ENCODE measurements at places on chromosomes 4 and X.

DNA sequence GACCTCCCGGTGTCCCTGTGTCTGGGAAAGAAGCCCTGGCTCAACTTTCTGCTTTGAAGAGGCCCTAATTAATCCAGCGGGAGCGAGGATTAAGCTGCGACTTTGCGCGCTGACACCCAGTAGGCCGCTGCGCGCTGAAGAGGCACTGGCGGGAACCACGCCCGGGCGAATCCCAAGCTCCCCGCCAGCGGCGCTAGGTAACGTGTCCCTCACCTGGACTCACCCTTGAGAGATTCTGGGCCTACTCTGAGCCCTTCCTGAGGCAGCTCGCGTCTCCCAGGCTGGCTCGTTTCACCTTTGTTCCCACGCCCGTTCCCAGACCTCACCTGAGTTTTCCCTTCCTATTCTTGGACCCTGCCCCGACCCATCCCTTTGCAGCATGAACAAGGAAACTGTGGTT lies 616 bp upstream of the KLHL34 start:
- DNase-seq: no peak

GRCh38 chrX:103396186-103396585 lies 19.8 kb downstream of the BEX3 start:
- DNase-seq: no peak

GRCh38 chr4:13968723-13969122 lies 341.2 kb upstream of the BOD1L1 start:
- no peak for DNase-seq

- DNase-seq: no peak
These were observed 44.3 kb downstream of the NELFA start for GRCh38 chr4:1964443-1964842.

DNA sequence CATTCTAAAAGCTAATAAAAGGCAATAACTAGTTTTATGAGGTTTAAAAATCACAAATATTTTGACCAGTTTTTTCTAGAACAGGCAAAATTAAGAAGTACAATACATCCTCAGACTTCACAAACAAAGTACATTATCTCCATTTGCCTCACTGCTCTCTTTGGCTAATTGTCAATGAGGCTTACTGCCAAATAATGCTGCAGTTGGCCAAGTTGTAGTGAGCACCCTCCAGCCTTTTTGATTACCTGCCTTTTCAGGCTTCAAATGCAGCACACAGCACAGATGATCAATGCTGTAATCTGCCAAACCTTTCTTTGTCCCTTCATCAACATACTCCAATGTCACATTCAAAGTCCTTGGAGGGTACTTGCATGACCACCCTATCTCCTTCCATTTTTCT lies 605.2 kb downstream of the KLHL13 start:
- DNase-seq: no peak

GRCh38 chr4:119478446-119479179 lies 150.0 kb downstream of the PDE5A start:
- DNase-seq: no peak

- DNase-seq: no peak
These were observed 369.5 kb downstream of the PPP3CA start for GRCh38 chr4:100977746-100978397.

DNA sequence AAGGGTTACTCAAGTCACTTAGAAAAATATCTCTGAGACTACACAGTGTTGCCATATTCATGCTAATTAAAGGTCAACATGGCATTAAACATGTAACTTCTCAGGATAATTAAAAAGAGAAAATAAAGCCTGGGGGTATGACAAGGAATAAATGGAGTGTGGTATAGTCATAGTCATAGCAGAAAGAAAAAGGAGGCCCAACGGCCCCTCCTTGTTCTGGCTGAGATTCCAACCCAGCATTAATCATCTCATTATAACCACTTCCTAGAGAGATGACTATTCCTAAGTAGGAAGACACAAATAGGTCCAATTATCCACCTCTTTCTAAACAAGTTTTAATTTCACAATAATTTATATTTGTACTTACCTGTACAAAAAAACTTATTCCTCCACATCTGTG lies 778.4 kb upstream of the AADAT start:
- no peak for DNase-seq

DNA sequence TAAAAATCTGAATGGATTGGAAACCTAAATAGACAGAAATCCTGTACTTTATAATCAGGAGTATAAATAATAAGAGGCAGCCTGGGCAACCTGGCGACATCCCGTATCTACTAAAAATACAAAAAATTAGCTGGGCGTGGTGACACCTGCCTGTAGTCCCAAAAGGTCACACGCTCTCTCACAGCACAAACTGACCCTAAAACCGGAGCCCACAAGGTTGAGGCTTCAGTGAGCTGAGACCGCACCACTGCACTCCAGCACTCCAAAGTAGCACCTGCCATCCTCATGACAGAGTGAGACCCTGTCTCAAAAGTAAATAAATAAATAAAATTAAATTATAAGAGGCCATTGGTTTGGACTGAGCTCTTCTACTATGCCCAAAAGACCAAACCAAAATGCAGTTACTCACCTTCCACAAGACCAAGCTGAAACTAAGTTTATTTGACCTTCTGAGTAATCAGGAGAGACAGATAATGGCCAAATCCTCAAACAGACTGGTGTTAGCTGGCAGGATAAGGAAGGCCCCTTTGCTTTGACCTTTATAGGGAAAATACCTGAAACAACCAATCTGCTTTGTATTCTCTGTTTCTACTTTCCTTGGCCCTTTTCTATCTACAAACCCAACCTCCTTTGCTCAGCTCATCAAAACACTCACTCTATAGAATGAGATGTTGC lies 3.2 kb upstream of the GRSF1 start:
- no peak for DNase-seq

- no peak for DNase-seq
These were observed 72.8 kb downstream of the DHX15 start for GRCh38 chr4:24511371-24512063.
